ENCODE measurements at places on chromosomes 12 and 14. TPM values are rescaled to one million over a fixed set of nuclear protein-coding genes. Genes with fewer than 3 reads are reported as not detected.

The STAC3 gene
- polyA plus RNA-seq: 0.77 TPM

The TCP11L2 gene
- polyA plus RNA-seq: 13.1 TPM

The SAMD15 gene
- 2.2 TPM for polyA plus RNA-seq

The TMEM117 gene
- polyA plus RNA-seq: 6.9 TPM

The OTX2 gene
- polyA plus RNA-seq: not detected

The SELPLG gene
- 1.8 TPM for polyA plus RNA-seq

The LRRC43 gene
- polyA plus RNA-seq: 0.56 TPM

The PPM1A gene
- 15.0 TPM for polyA plus RNA-seq

The JPH4 gene
- polyA plus RNA-seq: 22.1 TPM

The LRRC23 gene
- 11.2 TPM for polyA plus RNA-seq

The RAB2B gene
- polyA plus RNA-seq: 15.8 TPM

The SRRM4 gene
- 0.02 TPM for polyA plus RNA-seq

The FKBP11 gene
- 15.8 TPM for polyA plus RNA-seq

The GPR162 gene
- 9.0 TPM for polyA plus RNA-seq

The AICDA gene
- polyA plus RNA-seq: not detected

The MAP1LC3B2 gene
- 2.1 TPM for polyA plus RNA-seq

The NEK9 gene
- polyA plus RNA-seq: 105 TPM

The KLRG1 gene
- polyA plus RNA-seq: 4.3 TPM

The GUCY2C gene
- not detected for polyA plus RNA-seq

The SMOC1 gene
- polyA plus RNA-seq: 9.1 TPM

The ESPL1 gene
- polyA plus RNA-seq: 0.37 TPM

The VCPKMT gene
- 5.8 TPM for polyA plus RNA-seq

The AGAP2 gene
- 1.3 TPM for polyA plus RNA-seq

The FAM222A gene
- polyA plus RNA-seq: 11.5 TPM

The PPP2R5C gene
- 52.8 TPM for polyA plus RNA-seq

The STXBP6 gene
- polyA plus RNA-seq: 3.6 TPM

The CLEC2A gene
- polyA plus RNA-seq: not detected

The PPM1H gene
- 10.9 TPM for polyA plus RNA-seq

The SLC2A3 gene
- 14.1 TPM for polyA plus RNA-seq

The TMEM30B gene
- 5.4 TPM for polyA plus RNA-seq

The RNASE7 gene
- polyA plus RNA-seq: not detected
